Stimulated activated CD4-positive, alpha-beta T cell treated with anti-CD3 and anti-CD28 coated beads, Interleukin-1b, Interleukin-23, amount 100 ng/mL, for 1 hour (primary cell): ENCODE measurements at places on chromosomes 2 and 18.

DNA sequence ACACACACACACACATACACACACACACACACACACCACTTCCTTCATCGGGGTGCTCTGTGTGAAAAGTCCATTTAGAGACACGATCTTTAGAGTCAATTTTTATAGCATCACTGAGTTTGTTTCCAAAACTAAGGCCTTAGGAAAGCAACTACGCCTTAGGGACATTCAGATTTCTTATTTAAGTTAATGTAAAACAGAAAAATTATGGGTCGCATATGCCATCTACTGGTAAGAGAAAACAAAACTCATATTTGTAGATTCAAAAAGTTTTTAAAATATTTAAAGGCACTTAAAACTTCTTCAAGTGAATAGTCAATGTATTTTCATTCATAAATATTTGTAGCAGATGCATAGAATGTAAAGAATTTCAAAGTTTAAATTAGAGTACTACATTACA lies 166.2 kb downstream of the ATAD2B start:
- DNase-seq, result no peak

DNA sequence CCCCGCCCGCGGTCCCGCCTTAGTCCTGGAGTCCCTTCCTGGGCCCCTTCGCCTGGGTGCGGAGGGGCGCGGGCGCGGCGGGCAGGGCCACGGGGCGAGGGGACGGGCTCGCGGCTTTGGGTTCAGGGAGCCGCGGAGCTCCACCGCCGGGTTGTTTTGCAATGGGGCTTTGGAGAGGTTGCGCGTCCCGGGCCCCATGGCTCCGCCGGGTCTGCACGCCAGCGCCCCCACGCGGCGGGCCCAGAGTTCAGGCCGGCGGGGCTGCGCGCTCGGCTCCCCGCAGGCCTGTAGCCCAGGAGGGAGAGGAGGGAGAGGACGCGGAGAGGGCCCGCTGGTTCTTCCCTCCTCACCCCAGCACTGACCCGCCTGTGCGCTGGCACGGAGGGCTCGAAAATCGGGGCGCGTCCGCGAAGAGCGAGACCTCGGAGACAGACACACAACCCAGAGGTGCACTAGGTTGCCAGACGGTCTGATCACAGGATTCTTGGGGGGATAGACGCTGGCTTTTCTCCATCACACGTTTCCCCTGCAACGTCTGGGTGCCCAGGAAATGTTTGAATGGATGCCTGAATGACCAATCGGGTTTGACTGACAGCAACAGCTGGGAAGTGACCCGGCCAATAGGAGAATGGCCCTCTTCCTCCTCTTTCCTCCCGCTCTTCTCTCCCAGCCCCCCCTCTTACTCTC lies 4.9 kb upstream of the SIX2 start:
- no peak for DNase-seq

DNA sequence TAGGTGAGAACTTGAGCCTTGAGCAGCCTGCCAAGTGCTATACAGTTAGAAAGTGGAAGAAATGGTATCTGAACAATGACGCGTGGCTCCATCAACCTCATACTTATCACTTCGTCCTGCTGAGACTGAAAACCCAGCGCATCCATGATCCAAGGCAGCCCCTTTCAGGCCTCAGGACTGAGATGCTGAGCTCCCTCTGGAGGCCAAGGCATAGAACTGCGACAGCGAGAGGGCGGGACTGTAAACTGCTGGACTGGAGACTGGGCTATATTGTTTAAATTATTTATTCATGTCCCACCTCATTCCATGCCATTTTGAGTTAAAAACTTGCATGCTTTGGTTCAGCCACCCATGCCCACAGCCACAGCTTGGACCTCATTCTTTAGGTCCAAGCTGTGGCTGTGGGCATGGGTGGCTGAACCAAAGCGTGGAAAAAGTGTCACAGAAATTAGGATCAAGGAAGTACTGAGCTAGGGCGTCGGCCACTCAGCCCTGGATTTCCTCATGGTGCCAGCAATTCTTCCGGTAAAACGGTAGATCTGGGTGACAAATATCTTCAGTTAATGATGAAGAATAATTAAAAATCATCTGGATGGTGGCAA lies 195.5 kb downstream of the L3MBTL4 start:
- DNase-seq, result no peak

DNA sequence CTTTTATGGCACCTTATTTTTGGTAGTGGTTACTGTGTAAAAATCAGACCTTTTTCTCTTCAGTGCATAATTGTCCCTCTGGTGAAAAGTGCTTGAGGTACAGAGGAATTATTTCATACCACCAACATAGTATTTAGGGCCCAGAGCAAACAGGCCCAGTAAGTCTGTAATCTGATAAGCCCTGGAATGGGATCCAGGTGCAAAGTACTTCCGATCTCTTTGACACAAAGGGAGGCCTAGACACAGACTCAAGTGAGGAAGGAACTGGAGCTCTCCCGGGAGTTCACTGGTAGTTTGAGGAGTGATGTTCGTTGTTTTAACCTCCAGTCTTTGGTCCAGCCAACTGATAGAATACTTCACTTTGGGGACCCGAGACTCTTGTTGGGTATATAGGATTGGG lies 57.4 kb downstream of the RAB31 start:
- no peak for DNase-seq

- no peak for DNase-seq
These were observed 188.4 kb upstream of the KYNU start for GRCh38 chr2:142688856-142689605.

- no peak for DNase-seq
These were observed 36.9 kb downstream of the RIT2 start for GRCh38 chr18:43078478-43079092.

DNA sequence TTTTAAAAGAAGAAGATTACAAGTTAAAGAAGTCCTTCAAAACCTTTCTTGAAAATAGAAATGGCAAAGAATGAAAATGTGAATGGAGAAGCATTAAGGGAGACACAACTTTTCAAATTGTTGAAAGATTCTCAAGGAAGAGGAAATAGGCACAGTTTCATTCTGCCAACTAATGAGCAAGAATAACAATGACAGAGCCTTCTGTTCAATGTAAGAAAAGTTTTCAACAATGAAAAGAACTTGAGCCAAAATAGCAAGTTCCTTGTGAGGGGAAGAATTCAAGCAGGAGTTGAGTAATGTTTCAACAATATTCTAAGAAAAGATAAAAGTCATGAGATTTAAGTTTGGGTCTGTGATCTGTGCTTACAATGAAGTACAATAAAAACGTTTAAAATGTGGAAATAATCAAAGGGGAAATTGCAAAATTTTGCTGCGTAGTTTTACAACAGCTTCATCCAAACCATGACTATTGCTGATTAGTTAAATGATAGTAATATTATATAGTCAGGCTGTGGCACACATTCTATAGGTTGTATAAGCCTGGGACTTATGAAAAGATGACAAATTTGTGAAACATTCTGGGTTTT lies 122.6 kb downstream of the METTL4 start:
- DNase-seq, result no peak

DNA sequence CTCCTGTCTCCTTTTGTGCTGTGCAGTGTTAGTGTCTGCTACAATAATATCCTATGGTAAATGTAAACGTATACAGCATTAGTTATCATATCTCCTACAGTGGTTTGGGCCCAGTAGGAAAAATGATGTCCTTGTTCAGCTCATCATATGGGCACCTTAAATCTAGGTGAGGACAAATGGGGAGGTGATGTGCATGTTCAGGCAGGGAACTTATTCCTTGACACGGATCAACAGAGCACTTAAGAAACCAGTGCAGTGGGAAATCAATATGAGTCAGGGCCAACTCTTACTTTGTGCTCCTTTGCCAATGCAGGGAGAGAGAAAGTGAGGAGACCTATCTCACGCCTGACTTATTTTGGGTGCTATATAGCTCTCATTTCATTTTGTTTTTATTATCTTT lies 76.4 kb downstream of the KLHL14 start:
- no peak for DNase-seq

- DNase-seq, result no peak
These were observed 52.5 kb downstream of the CDCA7 start for GRCh38 chr2:173407176-173407575.

DNA sequence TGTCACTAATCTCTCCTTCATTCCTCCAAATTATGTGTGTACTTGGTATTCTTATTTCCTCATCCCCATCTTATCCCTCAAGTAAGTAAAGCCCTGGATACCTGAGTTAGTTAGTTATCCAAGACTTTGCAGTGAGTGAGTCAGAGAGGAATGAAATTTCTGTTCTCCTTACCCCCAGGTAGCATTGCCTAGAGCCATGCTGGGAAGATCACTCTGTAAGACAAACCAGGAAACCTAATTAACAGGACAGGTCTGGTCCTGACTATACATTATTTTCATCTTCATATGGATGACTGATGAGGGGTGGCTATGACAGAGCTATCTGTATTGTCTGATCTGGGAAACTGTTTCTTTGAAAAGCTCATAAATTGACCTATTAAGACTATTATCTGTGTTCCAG lies 55.0 kb upstream of the ITGA6 start:
- DNase-seq, result no peak

GRCh38 chr2:14301331-14301730 lies 331.2 kb upstream of the LRATD1 start:
- no peak for DNase-seq

GRCh38 chr2:186546846-186547245 lies 43.0 kb upstream of the ITGAV start:
- DNase-seq, result no peak

DNA sequence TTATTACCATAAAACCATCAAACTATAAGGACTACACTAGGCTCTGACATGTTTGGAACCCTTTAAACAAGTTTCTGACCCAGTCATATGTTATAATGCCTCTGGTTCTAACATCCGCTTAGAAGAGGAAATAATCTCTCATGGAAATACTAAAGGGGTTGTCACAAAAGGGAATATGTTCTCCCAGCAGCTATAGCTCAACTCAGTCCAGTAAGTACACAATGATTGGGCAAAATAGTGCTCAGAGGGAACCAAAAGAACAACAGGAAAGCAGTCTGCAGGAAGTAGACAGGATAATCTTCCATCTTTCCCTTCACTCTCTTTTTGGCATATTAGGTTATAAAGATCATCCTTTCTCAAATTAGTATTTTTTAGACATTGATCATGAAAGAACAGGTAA lies 4.3 kb downstream of the SRBD1 start:
- DNase-seq, result no peak

DNA sequence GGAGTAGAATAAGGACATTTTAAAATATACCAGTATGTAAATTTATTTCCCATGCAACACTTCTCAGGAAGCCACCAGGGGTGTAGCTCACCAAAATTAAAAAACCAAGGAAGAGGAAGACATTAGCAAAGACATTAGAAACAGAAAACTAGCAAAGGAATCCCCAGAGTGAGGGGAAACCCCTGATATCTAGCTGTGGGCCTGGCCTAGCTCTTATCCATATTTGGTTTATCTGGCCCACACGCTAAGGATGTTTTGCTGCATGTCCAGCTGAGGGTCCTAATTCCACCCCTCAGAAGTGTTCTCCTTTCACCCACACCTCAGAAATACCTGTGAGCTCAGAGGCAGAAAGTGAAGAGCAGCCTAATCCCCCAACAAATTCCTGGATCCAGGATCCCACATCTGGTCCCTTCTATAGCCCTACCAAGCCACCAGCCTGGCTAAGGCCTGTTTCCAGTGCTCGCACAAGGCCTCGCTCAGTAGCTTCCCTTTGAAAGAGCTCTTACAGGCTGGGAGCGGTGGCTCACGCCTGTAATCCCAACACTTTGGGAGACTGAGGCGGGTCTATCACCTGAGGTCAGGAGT lies 17.4 kb downstream of the OSBPL1A start:
- no peak for DNase-seq

GRCh38 chr2:122908159-122908558 lies 1116.9 kb upstream of the CNTNAP5 start:
- DNase-seq, result no peak

DNA sequence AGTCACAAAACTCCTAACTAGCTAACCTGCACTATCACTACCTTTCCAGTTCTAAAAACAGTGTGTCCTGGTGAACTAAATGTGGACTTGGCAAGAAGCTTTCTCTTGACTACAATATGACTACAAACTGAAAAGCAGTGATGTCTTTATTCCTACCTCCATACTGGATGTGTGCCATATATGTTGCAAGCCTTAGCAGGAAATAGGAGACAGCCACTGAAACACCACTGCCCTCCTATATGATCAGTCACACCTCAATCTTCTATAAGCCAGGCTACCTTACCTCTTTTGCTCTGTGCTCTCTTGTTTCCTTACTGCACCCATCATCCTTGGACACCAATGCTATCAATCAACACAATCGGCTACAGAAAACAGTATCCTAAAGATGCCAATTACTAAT lies 34.1 kb downstream of the SS18 start:
- DNase-seq, result no peak

- no peak for DNase-seq
These were observed 104.0 kb upstream of the PARD3B start for GRCh38 chr2:204441316-204441715.

DNA sequence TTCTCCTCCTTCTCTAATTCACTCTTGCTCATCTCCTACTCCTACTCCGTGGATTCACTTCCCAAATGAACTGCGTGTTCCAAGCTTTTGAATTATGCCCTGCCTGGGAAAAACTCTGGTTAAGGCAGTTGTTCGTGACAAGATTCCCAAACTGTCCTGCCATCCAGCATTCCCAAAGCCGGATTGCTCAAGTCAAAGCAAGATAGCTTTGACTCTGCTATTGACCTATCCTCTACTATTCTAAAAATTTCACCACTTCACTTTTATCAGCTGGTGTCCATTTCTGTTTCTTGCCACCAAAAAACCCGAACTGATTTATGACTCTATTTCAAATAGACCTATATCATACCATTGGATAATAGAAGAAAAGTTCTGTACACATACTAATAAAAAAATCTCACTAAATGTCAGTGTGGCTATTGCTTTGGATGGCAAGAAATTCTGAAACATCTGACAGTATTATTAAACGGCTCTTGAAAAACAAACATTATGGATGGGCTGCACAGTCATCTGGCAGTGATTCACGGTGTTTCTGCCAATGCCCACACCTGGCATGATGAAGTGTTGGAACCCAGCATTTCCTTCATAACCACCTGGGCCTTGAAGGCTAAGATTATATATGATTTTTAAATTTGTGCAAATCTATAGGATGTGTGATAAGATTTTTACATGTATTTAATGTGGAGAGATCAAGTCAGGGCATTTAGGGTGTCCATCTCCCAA lies 87.4 kb downstream of the NCKAP5 start:
- no peak for DNase-seq
